Stimulated activated CD4-positive, alpha-beta T cell treated with anti-CD3 and anti-CD28 coated beads, Interleukin-2, amount 100 ng/mL, for 48 hours (primary cell): ENCODE measurements at places on chromosomes 12 and 14.
A peak's percentile ranks its signal among the peaks of the same experiment; 100 is the strongest.

- no peak for DNase-seq
Measured at GRCh38 chr12:6212086-6212485, 11.9 kb downstream of the CD9 start.

DNA sequence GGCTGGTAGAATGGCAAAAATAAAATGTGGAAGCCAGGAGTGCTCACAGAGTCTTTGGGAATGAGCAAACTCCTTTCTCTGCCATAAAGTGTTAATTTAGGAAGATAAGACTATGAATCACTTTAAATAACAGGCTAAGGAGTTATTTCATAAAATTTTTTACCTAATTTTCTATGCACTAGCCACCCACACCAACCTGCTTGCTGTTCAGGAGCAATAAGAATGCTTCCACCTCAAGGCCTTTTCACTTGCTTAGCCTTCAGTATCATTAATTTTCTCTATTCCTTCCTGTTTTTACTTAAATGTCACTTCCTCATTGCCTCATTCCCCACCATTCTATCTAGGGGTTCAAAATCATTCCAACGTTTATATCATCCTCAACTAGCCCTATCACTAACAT, 326.8 kb downstream of the CCER1 start:
- no peak for DNase-seq

DNA sequence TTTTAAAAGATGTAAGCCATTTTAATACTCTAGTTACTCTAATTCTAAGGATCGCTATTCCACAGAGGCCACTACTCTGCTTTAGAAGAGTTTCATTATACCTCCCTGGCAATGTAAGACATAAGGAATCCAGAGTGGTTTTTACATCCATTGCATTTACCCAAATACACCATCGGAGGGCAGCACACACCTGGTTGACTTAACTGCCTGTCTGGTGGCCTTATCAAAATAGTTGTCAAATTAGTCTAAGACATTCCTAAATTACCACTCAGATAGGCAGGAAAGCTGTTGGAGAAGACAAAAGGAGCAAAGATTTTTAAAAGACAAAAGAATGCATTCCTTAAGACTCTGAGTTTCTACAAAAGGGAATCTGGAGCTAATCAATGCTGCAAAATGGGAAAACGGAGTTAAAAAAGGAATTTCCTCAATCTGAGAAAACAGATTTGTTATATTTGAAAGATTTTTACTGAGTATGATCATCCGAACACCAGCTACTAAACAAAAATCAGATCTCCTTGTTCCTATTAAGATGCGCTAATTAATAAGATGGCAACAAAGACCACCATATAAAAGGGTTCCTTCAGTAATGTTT, 33.8 kb upstream of the FGD4 start:
- DNase-seq: peak; percentile 35

- DNase-seq: no peak
Measured at GRCh38 chr12:24482882-24483604, 465.9 kb downstream of the BCAT1 start.

DNA sequence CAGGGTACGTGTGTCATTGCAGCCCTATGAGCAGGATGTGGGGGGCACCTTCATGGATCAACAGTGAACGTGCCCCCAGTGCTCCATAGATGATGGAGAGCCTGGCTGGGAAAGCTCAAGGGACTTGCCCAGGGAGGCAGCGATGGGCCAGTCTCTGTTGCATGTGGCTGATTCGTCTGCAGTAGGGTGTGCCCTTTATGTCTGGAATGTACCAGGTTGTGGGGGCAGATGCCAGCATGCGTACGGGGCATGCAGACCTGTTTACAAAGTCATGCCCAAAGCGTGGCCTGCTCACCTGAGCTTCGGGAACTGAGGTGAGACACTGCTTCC, 72.3 kb downstream of the TESC start:
- DNase-seq: no peak

DNA sequence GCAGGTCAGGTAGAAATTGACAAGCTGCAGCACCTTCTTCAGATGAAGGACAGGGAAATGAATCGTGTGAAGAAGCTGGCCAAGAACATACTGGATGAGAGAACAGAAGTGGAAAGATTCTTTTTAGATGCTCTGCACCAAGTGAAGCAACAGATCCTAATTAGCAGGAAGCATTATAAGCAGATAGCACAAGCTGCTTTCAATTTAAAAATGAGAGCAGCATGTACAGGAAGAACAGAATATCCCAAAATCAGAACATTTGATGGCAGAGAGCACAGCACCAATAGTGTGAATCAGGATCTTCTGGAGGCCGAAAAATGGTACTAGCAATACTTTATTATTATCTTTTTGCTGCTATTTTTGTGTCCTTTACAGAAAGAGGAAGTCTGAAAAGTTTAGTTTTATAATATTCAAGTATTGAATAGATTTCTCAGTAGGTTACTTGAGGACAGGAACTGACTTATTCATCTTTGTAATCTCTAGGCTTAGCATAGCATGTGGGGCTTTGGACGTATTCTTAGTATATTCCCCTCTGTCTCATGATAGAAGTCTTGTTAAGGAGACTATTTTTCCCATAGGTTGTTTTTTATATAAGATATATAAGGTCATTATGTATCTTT, 30.8 kb downstream of the BBOF1 start:
- no peak for DNase-seq

GRCh38 chr12:41304526-41304925, 116.4 kb downstream of the PDZRN4 start:
- DNase-seq: no peak

DNA sequence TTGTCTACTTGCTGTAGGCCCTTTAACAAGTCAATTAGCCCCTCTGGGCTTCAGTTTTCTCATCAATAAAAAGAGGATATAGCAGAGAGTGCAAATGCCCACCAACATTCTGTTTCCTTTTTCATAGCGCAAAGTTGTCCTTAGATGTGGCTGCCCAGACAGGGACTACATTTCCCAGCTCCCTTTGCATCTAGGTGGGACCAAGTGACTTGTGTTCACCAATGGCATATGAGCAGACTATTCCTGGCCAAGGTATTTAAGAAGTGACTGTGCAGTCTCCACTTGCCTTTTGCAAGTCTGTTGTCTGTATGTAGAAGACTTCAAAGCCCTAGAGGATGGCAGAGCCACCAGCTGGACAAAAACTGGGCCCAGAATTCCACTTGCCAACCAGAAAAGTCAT, 59.7 kb downstream of the DAO start:
- peak; percentile 1 for DNase-seq

GRCh38 chr14:95164506-95164905, 7.2 kb upstream of the DICER1 start:
- DNase-seq: no peak

DNA sequence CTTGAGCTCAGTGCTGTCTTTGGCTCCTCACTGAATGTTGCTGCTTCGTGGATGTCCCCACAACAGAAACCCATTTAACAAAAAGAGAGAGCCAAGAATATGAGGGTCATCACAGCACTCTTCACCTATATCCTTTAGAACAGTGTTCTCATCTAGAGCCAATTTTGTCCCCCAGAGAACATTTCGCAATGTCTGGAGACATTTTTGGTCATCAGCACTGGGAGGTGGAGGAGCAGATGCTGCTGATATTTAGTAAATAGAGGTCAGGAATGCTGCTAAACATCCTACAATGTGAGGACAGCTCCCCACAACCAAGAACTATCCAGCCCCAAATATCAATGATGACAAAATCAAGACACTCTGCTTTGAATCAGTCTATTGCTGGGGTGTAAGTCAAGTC, 92.5 kb downstream of the BBS10 start:
- DNase-seq: no peak

DNA sequence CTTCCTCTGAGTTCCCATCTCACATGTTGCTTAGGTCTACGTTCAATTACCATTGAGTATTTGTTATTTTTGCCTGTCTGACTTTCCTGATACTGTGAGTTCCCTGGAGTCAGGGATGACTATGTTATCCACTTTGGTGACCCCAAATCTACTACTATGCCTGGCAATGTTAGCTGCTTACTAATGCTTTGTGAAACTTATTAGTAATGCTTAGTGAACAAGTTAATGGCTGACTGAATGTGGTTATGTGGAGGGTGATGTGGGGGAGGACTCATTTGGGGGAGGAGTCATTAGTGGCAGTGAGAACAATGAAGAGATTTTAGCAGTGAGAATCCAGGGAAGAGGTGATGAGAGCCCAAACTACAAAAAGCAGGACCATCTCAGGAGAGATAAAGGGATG, 121.6 kb downstream of the KTN1 start:
- no peak for DNase-seq

DNA sequence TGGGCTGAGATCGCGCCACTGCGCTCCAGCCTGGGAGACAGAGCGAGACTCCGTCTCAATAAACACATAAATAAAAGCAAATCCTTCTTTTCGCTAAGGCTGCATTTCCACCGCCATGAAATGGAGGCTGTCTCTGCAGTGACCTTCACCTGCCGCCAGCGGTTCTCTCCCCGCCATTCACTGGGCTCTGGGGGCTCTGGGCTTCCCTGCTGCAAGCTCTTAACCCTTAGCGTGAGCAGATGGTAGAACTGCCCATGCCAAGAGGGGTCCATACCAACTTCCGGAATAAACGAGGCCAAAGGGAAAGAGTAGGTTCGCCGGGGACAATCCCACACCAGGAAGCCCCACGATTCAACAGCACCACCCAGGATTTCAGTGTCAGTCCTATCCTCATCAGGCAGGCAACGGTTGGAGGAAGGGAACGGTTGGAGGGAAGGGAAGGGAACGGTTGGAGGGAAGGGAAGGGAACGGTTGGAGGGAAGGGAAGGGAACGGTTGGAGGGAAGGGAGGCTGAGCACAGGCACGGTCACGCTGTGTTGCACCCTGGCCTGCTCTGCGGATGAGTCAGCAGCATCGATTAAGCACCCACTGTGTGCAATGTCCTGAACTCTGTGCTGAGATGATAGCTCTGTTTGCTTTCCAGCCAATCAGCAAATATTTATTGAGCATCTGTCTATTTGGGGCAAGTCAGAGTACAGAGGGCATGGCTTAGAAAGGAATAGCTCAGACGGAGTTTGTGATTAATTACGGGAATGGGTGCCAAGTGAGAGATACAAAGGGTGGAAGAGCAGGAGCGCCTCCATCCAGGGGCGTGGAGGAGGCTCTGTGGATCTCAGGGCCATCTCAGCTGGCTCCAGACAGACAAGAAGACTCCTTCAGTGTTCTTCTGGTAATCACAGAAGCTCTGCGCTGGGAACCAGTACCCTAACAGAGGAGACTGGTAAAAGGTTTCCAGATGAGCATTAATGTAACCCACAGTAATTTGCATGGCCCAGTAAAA, 77.9 kb downstream of the NINJ2 start:
- no peak for DNase-seq

DNA sequence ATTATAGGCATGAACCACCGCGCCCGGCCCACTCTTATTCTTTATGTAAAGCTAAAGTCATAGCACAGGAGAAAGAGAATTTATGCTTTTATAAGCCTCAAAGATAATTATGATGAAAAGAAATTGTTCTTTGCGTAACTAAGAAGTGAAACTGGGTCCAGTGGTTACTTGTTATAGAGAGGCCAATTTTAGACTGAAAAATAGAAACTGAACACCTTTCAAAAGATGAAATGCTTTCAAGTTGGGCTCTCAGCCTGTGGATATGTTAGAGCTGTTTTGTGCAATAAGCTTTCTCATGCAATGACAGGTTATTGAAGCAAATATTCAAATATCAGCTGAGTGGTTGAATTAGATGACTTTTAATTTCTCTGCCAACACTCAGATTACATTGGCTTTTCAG, 7.9 kb downstream of the TMEM253 start:
- DNase-seq: no peak

DNA sequence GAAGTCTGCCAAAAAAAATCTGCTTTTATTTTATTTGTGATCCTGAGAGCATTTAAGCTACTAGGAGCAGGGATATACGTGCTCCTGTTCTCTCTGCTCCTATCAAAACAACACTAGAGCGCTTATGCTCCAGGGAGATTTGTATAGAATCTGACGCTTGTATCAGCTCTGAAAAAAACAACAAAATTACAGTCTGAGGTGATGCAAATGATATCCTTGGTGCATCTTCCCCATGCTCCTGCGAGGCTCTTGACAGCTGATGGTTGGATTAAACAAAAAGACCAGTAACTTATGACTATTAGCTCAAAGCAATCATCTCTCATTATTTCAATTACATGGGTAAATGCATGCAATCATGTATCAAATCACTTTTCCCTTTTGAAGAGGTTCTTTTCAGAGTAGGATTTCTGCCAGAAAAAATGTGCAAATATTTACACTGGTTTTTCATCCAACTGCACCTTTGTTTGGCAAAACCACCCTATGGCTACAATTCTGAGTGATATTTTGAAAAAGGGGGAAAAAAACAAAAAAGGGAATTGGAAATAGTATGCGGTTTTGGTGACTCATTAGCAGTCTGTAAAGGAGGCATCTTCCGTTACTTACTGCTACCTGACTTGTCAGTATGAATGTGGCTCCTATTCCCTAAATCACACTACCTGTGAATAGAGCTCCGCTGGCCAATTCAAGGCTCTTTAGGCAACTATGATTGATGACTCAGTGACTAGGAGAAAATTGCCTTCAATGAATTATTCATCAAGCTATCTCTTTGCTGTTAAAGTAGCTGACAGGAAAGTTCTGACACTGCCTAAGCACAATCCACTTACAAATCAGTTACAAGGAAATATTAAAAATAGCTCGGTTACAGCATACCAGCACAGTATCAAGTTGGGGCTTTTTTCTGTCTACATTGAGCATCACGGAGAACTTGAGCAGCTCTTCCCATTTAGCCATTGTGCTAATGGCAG, 450.0 kb downstream of the FOXG1 start:
- no peak for DNase-seq

GRCh38 chr12:50948798-50949197, 3.5 kb upstream of the HIGD1C start:
- no peak for DNase-seq

DNA sequence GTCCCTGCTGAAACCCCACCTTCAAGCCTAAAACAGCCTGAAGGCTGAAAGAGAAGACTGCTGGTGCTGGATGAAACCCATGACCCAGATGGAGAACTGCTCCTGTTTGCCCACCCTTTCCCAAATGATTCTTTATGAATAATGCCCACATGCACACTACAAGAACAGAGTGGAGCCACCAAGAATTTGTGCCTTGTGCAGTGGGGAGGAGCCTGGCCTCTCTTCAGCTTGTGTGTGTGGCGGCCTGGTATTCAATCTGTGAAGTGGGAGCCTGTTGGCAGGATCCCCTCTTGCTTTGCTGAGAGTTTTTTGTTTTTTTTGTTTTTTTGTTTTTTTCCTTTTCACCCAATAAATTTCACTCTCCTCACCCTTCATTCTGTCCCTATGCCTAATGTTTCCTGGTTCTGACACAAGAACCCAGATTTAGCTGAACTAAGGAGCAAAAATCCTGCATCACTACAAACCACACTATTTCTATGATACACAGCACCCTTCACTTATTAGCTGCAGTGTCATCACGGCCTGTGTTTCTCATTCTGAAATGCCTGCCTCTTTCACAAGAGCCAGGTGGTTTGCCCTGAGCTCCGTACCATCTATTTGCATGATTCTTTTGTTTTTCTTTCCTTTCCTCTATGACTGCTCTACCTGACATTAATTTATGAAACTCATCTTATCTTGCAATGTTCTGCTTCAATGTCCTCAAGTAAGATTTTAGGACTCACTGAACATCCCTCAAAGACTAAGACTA, 585.5 kb upstream of the ATXN7L3B start:
- DNase-seq: no peak

DNA sequence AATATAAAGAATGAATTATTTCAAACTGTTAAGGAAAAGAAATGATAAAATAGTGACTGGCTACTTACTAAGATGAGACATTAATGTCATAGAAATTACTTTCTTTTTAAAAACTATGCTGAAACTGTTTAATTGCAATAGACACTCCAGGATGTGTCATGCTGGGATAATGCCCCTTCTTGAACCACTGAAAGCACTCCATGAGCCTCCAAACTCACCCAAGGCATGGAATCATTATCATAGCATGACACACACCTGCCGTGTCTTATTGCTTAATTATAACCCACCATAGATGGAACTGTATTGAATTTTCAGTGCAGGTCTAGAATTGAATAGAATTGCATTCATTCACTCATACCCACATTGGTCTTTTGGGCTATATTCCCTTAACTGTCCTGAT, 4.3 kb downstream of the MBIP start:
- DNase-seq: no peak
